Muscle of arm (tissue), 14 donors: ENCODE measurements at places on chromosomes 7 and 10. TPM values are rescaled to one million over a fixed set of nuclear protein-coding genes. Genes with fewer than 3 reads are reported as not detected.

Gene TAS2R40
- not detected for polyA plus RNA-seq

Gene MYH16
- polyA plus RNA-seq = 0.49 TPM

Gene SORCS1
- not detected for polyA plus RNA-seq

Gene OPALIN
- polyA plus RNA-seq = not detected

Gene AHR
- polyA plus RNA-seq = 32.7 TPM

Gene ANKRD61
- polyA plus RNA-seq = 0.57 TPM

Gene HOXA11
- 10.1 TPM for polyA plus RNA-seq
